ENCODE measurements at places on chromosomes 5 and 9.

- no peak for DNase-seq
- H3K4me1 ChIP-seq = no peaks in the 10 kb centered on the region
- H3K4me3 ChIP-seq = no peak overlapping the region
- no peak overlapping the region for H3K27ac ChIP-seq
- no peaks in the 10 kb centered on the region for H3K36me3 ChIP-seq
- H3K27me3 ChIP-seq = peaks cover 57% of the 10 kb centered on the region
Observed at GRCh38 chr5:154562244-154562880, 84.3 kb upstream of the HAND1 start.

DNA sequence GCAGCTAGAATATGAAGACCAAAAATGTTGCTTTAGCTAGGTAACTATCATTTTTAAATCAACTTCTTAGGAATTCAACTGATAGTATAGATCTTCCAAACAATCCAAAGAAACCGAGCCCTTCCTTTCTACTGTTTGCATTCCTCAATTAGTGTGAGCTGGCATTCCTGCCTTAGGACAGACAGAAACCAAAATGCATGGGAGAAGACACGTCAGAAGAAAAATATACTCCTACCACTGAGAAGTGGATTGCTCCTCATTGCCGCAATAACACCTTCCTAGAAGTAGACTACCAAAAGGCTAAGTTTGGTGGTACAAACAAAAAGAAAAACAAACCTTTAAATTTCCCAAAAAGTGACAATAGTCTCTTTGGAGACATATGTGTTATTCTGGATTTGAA lies 440.0 kb downstream of the SEMA5A start:
- H3K27ac ChIP-seq = no peak overlapping the region
- no peaks in the 10 kb centered on the region for H3K4me1 ChIP-seq
- H3K27me3 ChIP-seq = no peaks in the 10 kb centered on the region
- no peaks in the 10 kb centered on the region for H3K36me3 ChIP-seq

- peaks cover 8% of the 10 kb centered on the region for H3K4me1 ChIP-seq
- no peak for DNase-seq
- H3K27me3 ChIP-seq = peaks cover 84% of the 10 kb centered on the region
- no peak overlapping the region for H3K4me3 ChIP-seq
Observed at GRCh38 chr5:146334074-146334533, 4.5 kb upstream of the POU4F3 start.

DNA sequence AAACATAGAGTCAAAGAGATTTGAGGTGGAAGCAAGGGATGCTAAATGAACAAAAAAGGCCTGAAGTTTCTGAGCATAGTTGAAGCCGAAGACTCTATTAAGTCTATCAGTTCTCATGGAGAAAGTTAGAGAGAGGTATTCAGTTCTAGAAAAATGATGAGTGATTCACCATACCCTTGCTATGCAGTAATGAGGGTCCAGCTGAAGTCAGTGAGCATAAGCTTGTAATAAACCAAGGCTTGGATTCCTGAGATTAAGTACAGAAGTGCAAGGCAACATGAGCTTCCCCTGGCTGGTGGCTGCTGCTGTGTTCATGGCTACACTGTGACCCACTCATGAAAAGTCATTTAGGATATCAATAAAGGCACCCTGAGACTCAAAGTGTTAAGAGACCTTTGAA lies 129.7 kb upstream of the MTAP start:
- no peak overlapping the region for H3K4me3 ChIP-seq
- H3K27ac ChIP-seq = no peak overlapping the region
- peaks cover 7% of the 10 kb centered on the region for H3K4me1 ChIP-seq

- no peak for DNase-seq
- no peak overlapping the region for H3K27ac ChIP-seq
- H3K27me3 ChIP-seq = no peaks in the 10 kb centered on the region
- no peak overlapping the region for H3K4me3 ChIP-seq
- peaks cover 3% of the 10 kb centered on the region for H3K36me3 ChIP-seq
Observed at GRCh38 chr5:116242343-116242742, 157.5 kb downstream of the COMMD10 start.

DNA sequence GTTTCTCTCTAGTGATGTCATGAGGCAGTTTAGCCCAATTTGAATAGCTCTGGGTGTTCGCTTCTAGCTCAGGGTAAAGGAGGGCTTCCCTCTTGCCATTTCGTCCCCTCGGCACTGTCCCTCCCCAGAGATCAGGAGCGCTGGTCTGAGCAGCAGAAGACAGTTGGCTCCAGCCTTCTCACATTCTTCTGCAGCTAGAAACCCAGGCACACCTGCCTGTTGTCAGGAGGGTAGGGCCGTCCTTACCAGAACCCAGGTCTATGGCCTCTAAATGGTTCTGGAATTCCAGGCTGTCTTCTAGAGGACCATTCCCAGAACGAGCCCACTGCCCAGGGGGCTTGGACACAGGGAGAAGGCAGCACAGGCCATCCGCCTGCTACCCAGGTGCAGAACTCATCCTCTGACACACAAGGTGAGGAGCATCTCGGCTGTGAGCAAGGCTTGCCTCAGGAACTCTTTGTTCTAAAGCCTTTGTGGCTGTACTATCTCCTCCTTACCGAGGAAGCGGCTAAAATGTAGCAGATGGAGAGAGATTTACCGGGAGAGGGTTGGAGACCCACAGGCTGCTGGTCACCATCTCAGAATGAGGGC lies 255.6 kb upstream of the IRX2 start:
- H3K27me3 ChIP-seq = no peaks in the 10 kb centered on the region
- H3K36me3 ChIP-seq = no peaks in the 10 kb centered on the region
- no peak for DNase-seq
- H3K4me1 ChIP-seq = no peaks in the 10 kb centered on the region
- no peak overlapping the region for H3K27ac ChIP-seq

DNA sequence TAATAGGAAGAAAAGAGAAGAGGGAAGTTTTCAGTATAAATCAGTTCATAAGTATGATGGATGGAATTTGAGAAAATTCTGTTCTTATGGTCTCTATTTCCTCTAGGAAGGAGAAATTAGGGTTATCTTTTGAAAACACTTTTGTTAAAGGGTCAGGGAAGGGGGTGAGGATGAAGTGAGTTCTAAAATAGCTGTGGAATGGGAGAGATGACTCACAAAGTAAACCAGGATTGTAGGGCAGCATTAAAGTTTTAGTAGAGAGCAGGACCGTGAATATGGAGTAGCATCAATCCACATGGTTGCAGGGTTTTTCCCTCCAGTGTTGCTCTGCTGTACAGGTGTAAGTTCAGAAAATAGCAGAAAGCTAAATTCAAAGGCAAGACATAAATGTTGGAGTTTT lies 32.4 kb downstream of the MUSK start:
- H3K27ac ChIP-seq = no peak overlapping the region
- no peak overlapping the region for H3K4me3 ChIP-seq
- no peaks in the 10 kb centered on the region for H3K4me1 ChIP-seq
- peaks cover 2% of the 10 kb centered on the region for H3K36me3 ChIP-seq
- H3K27me3 ChIP-seq = no peaks in the 10 kb centered on the region
- DNase-seq = no peak

GRCh38 chr9:36728651-36729520 lies 156.2 kb downstream of the MELK start:
- H3K4me1 ChIP-seq = no peaks in the 10 kb centered on the region
- H3K27me3 ChIP-seq = peaks cover 3% of the 10 kb centered on the region
- peak; percentile 51 for DNase-seq

GRCh38 chr5:156783092-156783491 lies 67.0 kb upstream of the PPP1R2B start:
- no peak overlapping the region for H3K27ac ChIP-seq
- DNase-seq = no peak
- H3K27me3 ChIP-seq = peaks cover 60% of the 10 kb centered on the region
- H3K4me1 ChIP-seq = no peaks in the 10 kb centered on the region
- H3K36me3 ChIP-seq = peaks cover 2% of the 10 kb centered on the region

DNA sequence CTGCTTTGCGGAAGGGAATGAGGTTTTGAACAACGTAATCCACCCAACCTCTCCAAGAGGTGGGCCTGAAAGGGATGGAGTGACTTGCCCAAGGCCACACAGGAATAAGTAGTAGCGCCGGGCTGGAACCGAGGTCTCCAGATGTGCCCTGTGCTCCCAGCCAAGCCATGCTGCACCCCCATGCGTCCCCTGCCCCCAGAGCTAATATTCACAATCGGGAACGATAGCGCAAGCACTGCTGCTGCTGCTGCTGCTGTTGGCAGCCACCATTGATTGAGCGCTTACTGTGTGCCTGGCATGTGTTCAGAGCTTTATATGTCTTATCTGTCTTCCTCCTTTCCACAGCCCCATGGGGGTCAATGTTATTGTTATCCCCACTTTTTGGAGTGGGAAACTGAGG lies 43.9 kb downstream of the AMBP start:
- H3K4me1 ChIP-seq = no peaks in the 10 kb centered on the region
- no peaks in the 10 kb centered on the region for H3K27me3 ChIP-seq
- no peak overlapping the region for H3K4me3 ChIP-seq
- no peak for DNase-seq
- H3K36me3 ChIP-seq = no peaks in the 10 kb centered on the region

GRCh38 chr5:138177941-138178515 lies 402 bp downstream of the BRD8 start:
- H3K27me3 ChIP-seq = no peaks in the 10 kb centered on the region
- H3K4me3 ChIP-seq = no peak overlapping the region
- H3K36me3 ChIP-seq = peaks cover 39% of the 10 kb centered on the region
- no peak for DNase-seq

DNA sequence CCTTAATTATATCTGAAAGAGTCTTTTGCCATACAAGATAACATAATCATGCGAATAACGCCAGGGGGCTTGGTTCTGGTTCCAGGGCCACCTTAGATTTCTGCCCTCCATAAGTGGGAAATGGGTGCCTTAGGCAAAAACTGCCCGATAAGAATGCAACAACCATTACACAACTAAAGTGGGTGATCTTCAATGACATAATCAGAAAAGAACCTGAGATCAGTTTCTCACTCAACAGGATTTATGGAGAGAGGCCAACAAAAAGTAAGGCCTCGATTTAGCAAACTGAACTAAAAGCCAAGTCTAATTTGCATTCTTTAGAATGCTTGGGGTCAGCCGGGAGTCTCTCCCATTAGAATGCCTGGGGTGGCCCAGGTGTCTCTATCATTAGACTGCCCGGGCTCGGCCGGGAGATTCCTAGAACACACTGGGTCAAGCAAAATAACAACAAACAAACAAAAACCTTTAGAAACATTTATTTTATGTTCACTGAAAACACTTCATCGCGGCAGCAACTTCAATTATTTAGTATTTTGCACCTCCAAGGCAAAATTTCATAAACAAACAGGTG lies 194.8 kb downstream of the AUH start:
- DNase-seq = no peak
- H3K27ac ChIP-seq = no peak overlapping the region
- H3K4me3 ChIP-seq = no peak overlapping the region
- H3K4me1 ChIP-seq = peaks cover 37% of the 10 kb centered on the region

GRCh38 chr9:105297442-105298075 lies 53.1 kb downstream of the SLC44A1 start:
- no peak overlapping the region for H3K4me3 ChIP-seq
- H3K27me3 ChIP-seq = no peaks in the 10 kb centered on the region
- H3K27ac ChIP-seq = no peak overlapping the region
- DNase-seq = no peak

DNA sequence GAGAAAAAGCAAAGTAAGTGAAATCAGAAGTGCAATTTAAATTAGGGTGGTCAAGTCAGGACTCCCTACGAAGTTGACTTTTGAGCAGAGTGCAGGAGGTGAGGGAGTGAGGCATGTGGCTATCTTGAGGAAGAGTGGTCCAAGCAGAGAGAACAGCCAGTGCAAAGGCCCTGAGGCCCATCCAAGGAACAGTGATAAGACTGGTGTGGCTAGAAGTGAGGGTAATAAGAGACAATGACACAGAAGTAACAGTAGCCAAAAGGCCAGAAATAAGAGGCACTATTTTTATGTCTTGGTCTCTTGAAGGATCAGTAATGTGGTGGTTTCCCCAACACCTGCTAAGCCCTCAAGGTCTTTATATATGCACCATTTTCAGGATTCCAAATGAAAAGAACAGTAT lies 120.4 kb downstream of the SLC1A3 start:
- no peak overlapping the region for H3K27ac ChIP-seq
- H3K4me3 ChIP-seq = no peak overlapping the region
- H3K4me1 ChIP-seq = peaks cover 9% of the 10 kb centered on the region
- peaks cover 12% of the 10 kb centered on the region for H3K27me3 ChIP-seq

GRCh38 chr9:34267660-34268059 lies 61.4 kb downstream of the KIF24 start:
- H3K4me3 ChIP-seq = no peak overlapping the region
- DNase-seq = no peak

GRCh38 chr9:35027374-35027773 lies 37.8 kb downstream of the DNAJB5 start:
- H3K27me3 ChIP-seq = no peaks in the 10 kb centered on the region
- no peak overlapping the region for H3K4me3 ChIP-seq
- H3K4me1 ChIP-seq = no peaks in the 10 kb centered on the region
- no peaks in the 10 kb centered on the region for H3K36me3 ChIP-seq

DNA sequence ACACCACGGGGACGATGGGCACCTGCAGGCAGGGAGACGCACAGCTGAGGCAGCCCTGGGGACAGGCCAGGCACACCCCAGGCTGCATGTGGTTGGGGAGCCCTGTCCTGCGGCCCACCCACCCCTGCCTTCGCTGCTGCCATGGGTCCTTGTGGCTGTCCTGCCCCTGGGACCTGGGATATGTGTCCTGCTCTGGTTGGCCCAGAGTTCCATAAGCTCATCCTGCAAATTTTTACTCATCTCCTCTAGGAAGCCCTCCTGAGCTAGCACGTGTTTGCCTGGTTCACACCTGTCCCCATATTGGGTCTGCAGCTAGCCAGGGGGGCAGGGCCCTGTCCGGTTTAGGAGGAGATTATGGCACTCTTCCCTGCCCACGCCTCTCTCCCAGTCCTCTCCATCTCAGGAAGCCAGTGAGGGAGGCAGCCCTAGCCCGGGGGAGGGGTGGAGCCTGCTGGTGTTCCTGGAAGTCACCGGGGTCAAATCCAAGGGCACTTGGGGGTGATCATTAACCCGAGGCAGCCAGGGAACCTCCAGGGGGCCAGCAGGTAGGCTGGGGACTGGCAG lies 12.2 kb downstream of the EGFL7 start:
- no peaks in the 10 kb centered on the region for H3K36me3 ChIP-seq
- no peaks in the 10 kb centered on the region for H3K27me3 ChIP-seq
- H3K4me1 ChIP-seq = no peaks in the 10 kb centered on the region
- no peak for DNase-seq

- no peak for DNase-seq
- H3K27me3 ChIP-seq = peaks cover 19% of the 10 kb centered on the region
- H3K36me3 ChIP-seq = peaks cover 12% of the 10 kb centered on the region
Observed at GRCh38 chr5:81755320-81755719, 4.4 kb upstream of the SSBP2 start.

DNA sequence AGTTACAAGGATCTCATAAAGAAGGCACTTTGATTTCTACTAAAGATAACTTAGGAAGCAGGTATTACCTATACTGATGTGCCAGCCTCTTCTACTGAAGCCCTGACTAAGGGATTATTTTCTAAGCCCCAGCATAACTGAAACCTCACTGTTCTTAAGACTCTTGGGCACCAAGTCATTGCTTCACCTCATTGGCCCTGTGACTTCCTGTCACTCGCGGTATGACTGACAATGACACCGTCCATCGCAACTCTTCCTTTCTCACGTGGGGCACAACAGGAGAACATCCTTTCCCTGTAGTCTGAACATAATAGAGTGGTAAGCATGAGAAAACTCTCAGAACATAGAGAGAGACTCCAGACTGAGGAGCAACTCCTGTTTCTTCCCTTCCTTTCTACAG lies 6.4 kb downstream of the OR2V2 start:
- H3K36me3 ChIP-seq = no peaks in the 10 kb centered on the region
- peaks cover 5% of the 10 kb centered on the region for H3K4me1 ChIP-seq
- peaks cover 59% of the 10 kb centered on the region for H3K27me3 ChIP-seq
- H3K4me3 ChIP-seq = no peak overlapping the region
- DNase-seq = no peak
